Vagina (tissue), 2 donors: ENCODE measurements at places on chromosomes 12 and 14.

DNA sequence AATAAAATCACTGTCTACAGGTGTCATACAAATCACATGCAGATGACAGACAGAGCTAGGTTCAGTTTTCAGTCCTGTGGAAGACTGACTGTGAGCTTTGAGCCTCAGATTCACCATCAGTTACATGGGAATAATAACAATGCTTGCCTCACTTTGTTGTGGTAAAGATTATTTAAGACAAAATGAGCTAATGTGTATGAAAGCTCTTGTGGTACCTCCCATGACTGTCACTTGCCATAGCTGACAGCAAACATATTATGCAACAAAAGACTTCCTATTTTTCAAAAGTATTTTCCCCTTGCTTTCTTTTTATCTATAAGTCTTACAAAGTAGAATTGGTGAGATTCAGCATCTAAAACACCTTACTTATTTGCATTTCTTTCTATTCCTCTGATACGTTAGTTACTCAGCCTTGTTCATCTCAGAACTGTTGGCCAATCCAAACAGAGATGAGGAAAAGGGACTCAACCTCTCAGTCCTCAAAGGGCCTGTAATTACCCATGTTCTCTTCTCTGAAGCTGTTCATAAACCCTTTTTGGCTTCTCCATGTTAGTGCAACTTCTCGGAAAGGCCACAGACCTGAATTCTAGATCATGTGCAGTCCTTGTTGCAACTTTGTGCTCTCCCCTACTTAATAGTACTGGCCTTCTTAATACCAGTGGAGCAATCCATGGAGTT, 8.8 kb upstream of the DDHD1 start:
- no peak for DNase-seq

GRCh38 chr14:96737881-96738280, 59.3 kb upstream of the VRK1 start:
- no peak for DNase-seq

DNA sequence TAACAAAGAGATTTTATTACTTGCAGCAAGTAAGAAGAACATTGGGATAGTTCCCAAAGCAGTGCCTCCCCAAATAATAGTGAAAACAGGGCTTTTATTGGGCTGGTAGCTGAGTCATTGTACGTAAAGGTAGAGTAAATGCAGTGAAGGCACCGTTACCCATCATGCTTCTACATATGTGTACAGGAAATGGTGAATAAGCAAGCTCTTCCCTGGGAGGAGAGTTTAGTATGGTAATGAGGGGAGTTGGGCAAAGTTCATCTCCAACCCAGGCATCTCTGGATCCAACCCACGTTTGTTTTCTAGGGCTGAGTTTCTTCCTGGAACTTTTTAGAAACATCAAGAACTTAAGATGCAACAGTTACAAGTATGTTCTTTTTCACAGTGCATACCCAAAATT, 56.2 kb downstream of the KCNK13 start:
- DNase-seq: no peak

DNA sequence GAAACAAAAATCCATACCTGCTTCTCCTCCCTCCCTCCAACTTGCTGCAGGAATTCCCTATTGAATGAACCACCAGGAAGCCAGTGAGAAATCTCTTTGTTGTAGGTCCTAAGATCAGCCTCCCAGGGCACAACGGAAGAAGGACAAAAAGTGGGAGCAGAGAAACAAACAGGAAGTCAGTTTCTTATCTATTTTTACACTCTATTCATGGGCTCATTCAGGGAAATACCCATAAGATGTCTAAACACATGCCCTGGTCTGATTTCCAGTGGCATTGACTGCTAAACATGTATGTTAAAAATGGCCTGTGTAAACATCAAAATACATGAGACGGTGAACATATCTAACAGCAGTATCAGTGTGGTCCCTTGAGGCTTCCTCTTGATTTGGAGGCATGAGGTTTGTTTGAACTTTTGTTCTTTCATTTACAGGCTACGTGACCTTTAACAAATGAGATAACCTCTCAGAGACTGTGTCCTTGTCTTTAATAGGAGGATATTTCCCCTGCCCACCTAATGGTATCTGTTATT, 18.8 kb downstream of the GPR65 start:
- DNase-seq: no peak

DNA sequence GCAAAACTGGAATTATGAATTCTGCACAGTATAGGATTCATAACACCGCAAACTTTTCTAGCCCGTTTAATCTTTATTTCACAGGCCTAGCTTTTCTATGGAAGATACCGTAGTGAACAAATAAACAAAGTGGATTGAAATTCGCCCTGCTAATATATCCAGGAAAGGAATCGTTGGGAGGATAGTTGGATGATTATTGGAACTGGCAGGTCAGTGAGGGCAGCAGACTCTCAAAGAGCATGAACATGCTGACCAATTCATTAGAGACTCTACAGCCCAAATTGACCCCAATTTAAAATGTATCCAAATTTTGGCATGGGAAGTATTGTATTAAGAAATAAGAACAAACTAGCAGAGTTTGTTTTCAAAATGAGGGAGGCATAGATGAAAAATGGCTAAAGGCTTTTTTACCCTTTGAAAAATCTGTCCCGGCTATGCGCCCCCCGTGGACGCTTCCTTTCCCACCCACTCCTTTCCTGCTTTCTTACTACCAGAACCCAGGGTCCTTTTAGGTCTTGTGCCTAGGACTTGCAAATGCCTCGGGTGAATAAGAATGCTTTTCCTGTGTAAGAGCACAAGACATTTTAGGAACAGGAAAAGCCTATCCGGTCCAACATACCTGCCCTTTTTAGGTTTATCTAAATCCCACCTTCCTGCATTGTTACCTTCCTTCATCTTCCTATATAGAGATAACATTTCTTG, 84.6 kb upstream of the PTPRB start:
- no peak for DNase-seq

DNA sequence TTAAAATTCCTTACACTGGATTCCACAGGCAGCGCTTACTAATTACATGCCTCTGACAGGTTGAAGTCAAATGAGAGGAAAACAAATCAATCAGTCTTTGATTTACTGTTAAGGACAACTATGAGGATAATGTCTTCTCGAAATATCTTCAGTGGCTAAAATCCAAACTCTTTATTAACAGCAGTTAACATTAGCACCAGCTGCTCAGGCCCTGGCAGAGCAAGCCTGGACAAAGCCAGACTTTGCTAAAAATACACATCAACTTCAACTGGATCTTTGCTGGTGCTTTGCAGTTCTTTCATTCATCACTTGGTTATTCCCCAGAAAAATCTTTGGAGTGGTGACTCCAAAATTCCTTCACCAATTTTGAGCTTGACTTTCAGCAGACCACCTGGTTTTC, 98.7 kb downstream of the HECTD4 start:
- DNase-seq: no peak

GRCh38 chr14:88791629-88792472, 902 bp downstream of the EML5 start:
- DNase-seq: no peak

DNA sequence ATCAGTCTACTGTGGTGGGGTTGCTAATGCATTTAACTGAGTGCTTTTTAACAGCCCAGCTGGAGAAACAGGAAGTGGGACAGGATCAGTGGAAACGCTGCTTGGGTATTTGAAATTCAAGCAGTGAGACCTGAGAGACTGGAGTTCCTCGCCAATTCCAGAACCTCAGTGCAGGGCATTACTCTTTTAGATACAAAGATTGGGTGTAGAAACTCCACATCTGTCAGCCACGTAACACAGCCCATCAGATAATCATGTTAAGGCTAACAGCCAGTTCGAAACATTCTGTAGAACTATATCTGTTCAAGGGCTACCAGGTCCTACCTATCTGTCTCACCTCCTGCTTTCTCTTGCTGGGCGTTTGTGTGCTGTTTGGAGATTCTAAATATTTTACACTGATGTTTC, 45.5 kb downstream of the RAD52 start:
- DNase-seq: no peak

- DNase-seq: no peak
Observed at GRCh38 chr12:106582641-106583230, at the start of gene RFX4. Gene RFX4 (plus strand): TSS chr12:106583004. CDS start chr12:106583321, 317 bp downstream.

GRCh38 chr12:19799216-19799615, 359.9 kb downstream of the AEBP2 start:
- DNase-seq: no peak

DNA sequence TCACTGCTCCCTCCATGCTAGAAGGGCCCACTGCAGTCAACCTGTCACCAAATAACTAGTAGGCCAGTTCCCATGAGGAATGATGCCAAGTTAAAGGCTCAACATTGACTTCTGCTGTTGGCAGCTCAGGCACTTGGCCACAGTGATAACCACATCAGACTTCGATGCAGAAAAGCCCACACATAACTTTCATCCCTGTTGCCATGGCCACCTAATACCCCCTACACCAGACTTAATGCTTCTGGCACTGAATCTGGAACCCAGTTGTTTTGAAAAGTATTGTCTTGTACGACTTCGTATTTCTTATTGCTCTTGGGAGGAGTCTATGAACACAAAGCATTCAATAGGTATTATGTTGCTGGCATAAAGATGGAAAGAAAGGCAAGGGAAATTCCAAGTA, 44.3 kb upstream of the HELB start:
- DNase-seq: no peak

DNA sequence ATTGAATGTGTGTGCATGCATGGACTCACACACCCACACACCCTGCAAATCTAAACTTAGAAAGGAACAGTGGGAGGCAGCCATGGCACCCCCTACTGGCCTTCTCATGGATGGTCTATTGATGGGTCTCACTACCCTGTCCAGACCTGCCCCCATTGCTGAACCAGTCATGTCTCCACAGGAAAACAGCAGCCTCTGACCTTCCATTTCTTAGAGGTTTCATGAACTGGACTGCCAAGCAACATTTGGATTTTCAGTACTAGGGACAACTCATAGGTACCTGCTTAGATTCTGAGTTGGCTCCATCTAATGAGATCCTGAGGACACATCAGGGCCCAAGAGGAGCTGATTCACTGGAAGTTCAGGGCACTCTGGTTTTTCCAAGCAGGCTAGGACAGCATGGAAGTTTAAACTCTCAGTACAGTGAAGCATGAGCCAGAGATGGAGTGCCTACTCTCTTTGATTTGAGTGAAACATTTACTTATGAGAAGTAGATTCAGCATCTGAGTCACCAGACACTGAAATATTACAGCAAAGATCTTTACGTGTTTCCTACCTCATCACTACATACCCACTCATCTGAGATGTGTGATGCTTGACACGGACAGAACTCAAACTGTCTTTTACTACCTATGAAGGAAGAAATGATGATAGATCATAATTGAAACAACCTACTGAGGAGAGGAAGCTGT, 98.9 kb upstream of the PLEKHG7 start:
- no peak for DNase-seq

GRCh38 chr14:67814821-67815220, 1.6 kb downstream of the ZFYVE26 start:
- no peak for DNase-seq

DNA sequence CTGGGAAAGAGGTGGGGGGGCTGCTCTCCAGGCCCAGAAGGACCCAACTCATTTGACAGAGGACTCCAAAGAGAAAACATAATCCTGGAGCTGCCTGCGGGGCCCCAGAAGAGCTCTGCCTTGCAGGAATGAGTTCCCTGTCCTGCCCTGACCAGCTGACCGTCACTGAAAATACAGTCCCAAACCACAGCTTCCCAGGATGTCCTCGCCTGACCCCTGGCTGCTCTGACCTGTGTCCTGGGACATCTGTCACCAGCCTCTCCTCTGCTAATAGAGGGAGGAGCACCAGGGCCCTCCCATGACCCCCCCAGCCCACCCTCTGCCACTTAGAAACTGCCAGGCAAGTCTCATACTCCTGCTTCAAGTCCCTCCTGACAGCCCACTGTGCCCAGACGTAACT, 9.8 kb downstream of the FIGNL2 start:
- DNase-seq: no peak

DNA sequence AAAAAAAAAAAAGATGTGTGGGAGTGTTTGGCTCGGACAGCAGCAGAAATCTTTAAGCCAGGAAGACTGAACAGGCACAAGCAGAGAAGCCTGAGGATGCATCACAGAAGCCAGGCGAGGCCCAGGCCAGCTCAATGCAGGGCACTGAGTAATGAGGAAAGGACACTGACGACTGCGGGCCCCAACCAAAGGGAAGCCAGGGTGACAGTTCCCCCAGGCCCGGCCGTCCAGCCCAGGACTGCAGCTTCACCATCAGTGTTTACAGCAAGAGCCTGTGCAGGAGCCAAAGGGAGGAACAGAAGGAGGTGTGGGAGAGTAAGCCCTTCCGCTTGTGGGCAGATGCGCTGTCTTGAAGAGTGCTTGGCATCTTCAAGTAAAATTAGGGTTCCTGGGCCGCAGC, 205.3 kb upstream of the SFSWAP start:
- DNase-seq: no peak

- DNase-seq: no peak
Observed at GRCh38 chr12:115758183-115758582, 519.3 kb downstream of the MED13L start.

DNA sequence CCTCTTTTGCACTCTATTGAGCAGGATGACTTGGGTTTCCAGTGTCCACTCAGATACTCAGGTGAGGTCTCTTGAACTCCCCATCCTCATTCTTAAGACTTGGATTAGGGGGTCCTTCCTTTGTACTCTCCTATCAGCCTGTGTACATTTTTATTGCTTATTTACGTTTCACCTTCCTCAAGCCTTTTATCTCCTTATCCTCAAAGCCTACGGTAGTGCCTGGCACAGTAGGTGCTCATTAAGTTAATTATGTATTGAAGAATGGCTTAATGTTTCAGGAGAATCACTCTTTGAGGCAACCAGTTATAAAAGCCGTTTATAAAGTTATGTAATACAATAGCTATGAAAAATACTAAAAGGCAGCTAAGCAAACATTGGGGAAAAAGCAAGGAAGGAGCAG, 315.7 kb downstream of the NPAS3 start:
- no peak for DNase-seq

DNA sequence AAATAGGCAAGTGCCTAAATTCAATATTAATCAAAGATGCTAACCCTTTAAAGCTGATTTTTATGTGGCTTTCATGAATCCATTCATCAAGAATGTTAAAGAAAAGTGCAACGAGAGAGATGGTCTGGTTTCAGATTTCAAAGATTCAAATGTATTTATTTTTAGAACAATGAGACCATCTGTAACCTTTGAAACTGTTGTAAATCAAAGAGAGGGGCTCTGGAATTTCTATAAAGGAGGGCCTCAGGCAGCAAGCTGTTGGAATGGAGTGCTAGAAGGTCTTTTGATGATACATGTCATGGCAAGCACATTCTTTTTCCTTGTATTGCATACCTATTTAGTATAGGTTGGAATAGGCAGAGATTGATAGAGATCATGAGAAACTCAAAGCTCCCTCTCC, 433.0 kb downstream of the LRIG3 start:
- no peak for DNase-seq

GRCh38 chr14:65803885-65804284, 391.4 kb downstream of the FUT8 start:
- no peak for DNase-seq

GRCh38 chr14:78401866-78402265, 231.7 kb downstream of the NRXN3 start:
- no peak for DNase-seq

DNA sequence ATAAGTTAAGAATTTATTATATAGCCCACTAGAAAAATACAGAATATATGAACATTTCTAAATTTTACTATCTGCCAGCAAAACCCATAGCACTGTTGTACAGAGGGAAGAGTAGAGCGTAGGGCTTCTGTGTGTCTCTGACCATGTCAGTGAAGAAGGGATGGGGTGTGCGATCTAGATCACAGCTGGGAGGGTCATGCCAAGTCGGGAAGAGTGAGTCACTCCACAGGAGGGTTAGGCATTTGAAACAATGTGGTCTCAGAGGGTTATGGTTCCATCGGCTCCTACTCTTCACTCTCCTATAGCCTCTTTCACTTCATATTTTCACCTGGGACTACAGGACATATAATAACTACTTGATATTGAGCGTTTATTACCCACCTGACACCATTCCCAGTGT, 185.1 kb upstream of the DDHD1 start:
- DNase-seq: no peak

GRCh38 chr12:9349888-9350885, 142.0 kb upstream of the PZP start:
- DNase-seq: no peak
